ENCODE measurements at places on chromosomes 5 and 9.

- H3K4me1 ChIP-seq, result peaks cover 3% of the 10 kb centered on the region
- H3K27me3 ChIP-seq, result peaks cover 34% of the 10 kb centered on the region
- no peaks in the 10 kb centered on the region for H3K36me3 ChIP-seq
- H3K27ac ChIP-seq, result no peak overlapping the region
- H3K4me3 ChIP-seq, result peak overlapping the region; percentile 38
These were observed 670 bp upstream of the PURA start for GRCh38 chr5:140113180-140113698.

GRCh38 chr9:117649126-117649525, 55.1 kb upstream of the TLR4 start:
- DNase-seq, result no peak
- no peaks in the 10 kb centered on the region for H3K36me3 ChIP-seq
- no peak overlapping the region for H3K27ac ChIP-seq
- H3K4me3 ChIP-seq, result no peak overlapping the region
- H3K4me1 ChIP-seq, result no peaks in the 10 kb centered on the region

- no peak overlapping the region for H3K27ac ChIP-seq
- H3K36me3 ChIP-seq, result no peaks in the 10 kb centered on the region
- H3K4me1 ChIP-seq, result no peaks in the 10 kb centered on the region
- no peak overlapping the region for H3K4me3 ChIP-seq
- DNase-seq, result no peak
These were observed 24.4 kb downstream of the ZCCHC7 start for GRCh38 chr9:37144762-37145161.

GRCh38 chr9:121267689-121268597, at the start of gene GSN:
Gene GSN (plus strand): TSS chr9:121268162. CDS start chr9:121301972, 33,810 bp downstream.
- H3K27ac ChIP-seq, result no peak within 1 kb of the TSS
- no peaks in the 10 kb centered on the region for H3K36me3 ChIP-seq
- DNase-seq, result no peak
- H3K4me1 ChIP-seq, result peaks cover 2% of the 10 kb centered on the region
- peak within 1 kb of the TSS; percentile 77 for H3K4me3 ChIP-seq

DNA sequence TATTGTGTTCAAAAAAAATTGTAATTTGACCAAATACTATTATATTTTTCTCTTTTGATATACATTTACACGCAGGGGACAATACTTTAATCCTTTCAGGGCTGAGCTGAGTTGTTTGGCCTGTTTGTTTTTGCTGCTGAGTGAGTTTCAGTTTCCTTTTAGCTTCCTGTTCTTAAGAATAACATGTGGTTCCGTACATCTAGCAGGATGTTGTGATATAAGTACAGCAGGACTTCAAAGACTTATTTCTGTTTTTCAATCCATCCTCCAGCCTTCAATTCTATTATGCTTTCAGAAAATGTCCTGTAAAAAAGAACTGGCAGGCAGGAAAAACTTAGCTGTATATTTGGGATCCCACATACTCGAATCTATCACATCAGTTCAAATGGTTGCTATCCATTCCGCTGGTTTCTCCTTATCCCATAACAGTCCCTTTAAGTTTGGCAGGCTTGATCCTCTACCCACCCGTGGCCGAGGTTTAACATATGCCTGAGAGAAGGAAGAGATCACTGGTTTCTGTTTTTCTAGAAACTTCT, 1037.3 kb upstream of the ACO1 start:
- DNase-seq, result no peak
- H3K36me3 ChIP-seq, result no peaks in the 10 kb centered on the region
- no peaks in the 10 kb centered on the region for H3K27me3 ChIP-seq
- no peak overlapping the region for H3K4me3 ChIP-seq
- no peak overlapping the region for H3K27ac ChIP-seq
- H3K4me1 ChIP-seq, result no peaks in the 10 kb centered on the region

GRCh38 chr9:108278341-108278740, 577.4 kb downstream of the ACTL7B start:
- H3K27me3 ChIP-seq, result no peaks in the 10 kb centered on the region
- no peak overlapping the region for H3K27ac ChIP-seq

DNA sequence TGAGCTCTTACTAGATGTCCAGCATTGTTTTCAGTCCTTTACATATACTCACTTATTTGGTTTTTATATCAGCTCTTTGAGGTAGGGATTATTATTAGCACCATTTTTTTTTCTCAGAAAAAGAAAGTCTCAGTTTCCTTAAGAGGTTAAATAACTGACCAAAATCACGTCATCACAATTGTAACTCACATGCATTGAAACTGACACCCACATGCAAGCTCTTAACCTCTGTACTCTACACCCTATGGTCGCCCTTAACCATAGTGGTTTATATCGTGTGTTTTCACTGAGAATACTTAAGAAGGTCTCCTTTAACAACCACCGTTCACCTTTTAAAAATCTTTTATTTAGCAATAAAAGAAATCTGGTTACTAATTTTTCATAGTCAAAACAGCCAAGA, 61.0 kb downstream of the PRDM6 start:
- no peak overlapping the region for H3K4me3 ChIP-seq
- no peaks in the 10 kb centered on the region for H3K36me3 ChIP-seq
- H3K27me3 ChIP-seq, result no peaks in the 10 kb centered on the region
- no peak for DNase-seq
- no peak overlapping the region for H3K27ac ChIP-seq

DNA sequence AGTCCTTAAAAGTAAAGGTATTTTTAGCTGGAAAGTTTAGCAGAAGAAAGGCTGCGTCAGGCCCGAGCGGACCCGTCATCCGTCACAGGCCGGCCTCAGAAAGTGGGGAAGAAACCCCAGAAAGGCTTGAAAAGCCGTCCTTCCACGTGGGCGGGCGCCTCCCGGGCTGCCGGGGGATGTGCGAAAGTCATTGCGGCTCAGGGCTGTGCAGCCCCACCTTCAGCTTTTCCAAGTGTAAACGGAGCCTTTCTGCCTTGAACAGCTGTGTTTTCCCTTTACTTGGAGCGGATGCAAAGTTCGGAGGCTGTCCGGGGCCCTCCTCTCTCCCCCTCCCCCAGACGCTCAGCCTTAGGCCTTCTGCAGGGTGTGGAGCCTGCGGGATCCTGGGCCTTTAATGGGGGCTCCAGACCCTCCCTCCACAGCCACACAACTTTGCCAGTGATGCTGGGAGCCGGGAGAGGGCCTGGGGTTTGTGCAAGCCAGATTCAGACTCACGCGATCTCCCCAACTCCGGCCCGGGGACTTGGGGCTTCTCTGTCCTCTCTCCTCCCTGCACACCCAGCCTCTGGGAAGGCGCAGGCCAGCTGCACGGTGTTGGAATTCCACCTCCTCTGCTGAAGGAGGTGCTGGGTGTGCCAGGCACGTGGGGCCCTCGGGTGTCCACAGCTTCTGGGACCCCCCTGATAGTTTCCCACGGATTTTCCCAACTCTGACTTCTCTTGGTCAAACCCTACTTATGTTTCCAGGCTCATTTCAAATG, 95.5 kb upstream of the RAPGEF1 start:
- no peaks in the 10 kb centered on the region for H3K36me3 ChIP-seq
- no peak for DNase-seq
- no peak overlapping the region for H3K27ac ChIP-seq
- H3K4me1 ChIP-seq, result no peaks in the 10 kb centered on the region

All from iPS DF 6.9 (cell line).